T-cell (primary cell): ENCODE measurements at places on chromosomes 16 and 17.

DNA sequence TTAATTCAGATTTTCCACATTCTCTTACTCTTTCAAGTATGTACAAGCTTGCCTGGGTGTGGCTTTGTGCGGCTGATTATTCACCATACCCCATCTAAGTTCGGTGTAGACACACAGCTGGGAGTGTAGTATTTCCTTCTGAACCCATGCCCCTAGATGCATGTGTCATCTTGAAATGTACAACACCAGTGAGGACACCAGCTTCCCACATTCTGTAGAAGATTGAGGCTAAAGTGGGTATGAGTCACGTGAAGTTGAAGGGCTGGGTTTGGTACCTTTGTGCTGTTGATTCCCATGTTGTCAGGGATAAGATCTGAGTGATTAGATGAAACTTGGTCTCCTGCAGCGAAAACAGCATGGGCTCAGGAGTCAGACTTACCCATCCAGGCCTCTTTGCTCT, 14.6 kb upstream of the DHX8 start:
- no peak for DNase-seq

DNA sequence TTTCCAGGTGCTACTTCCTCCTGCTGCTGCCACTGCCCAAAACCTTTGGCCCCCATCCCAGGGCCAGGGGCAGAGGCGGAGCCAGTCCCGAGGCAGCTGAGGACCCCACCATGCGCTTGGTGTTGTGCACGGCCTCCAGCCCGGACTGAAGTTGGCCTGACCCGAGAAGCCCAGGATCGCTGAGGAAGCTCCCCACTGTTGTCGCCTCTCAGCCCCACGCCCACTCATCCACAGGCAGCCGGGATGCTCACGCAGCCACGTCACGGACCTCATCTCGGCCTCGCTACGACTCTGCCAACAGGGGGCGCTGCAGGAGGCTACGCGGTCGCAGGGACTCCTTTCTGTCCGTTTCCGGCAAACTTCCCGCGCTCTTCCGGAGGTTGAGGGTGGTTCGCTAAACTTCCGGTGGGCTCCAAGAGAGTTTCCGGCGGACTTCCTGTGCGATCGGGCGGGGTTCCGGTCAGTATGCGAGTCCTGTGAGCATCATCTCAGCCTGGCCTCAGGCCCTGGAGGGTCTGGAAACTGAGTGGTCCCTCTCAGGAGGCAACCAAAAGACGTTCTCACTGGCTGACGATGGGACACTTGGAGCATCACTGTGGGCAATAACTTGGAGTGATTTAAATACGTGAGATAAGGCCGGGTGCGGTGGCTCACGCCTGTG, 12.4 kb downstream of the ZG16B start:
- DNase-seq, result peak; percentile 68

DNA sequence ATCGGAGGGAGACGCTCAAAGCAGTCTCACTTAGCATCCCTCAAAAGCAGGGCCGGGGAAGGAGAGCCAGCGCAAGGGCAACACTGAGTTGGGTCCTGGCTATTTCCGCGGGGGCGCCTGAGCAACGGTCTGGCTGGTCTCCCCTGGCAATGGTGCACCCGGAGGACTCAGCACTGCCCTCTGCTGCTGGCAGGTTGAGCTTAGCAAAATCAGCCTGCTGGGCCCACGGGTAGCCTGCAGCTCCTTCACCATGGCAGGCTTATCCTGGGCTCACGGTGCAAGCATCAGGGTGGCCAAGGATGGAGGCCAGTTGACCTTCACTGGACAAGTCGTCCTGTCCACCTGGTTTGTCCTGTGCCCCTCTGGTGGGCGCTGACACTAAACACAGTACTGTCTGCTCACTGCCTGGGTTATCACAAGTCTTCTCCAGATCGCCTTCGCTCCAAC, 14.4 kb upstream of the ALDH3A1 start:
- peak; percentile 73 for DNase-seq

DNA sequence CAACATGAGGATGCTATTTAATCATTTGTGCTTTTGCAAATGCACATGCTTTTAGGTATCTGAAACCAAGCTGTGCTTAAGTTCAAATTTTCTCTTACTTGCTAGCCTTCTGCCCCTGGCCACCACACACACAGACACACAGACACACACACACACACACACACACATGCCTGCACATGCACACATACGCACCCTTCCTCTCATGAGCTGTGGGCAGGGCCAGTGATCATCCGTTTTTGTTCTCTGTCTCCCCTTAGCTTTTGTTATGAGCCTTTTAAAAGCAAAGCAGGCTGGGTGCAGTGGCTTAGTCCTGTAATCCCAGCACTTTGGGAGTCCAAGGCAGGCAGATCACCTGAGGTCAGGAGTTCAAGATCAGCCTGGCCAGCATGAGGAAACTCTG, 34.2 kb downstream of the CD300LF start:
- DNase-seq, result no peak

- no peak for DNase-seq
Measured at GRCh38 chr17:68498479-68499326, 13.5 kb upstream of the PRKAR1A start.

- no peak for DNase-seq
Measured at GRCh38 chr17:20235747-20236146, 226.6 kb downstream of the SPECC1 start.

DNA sequence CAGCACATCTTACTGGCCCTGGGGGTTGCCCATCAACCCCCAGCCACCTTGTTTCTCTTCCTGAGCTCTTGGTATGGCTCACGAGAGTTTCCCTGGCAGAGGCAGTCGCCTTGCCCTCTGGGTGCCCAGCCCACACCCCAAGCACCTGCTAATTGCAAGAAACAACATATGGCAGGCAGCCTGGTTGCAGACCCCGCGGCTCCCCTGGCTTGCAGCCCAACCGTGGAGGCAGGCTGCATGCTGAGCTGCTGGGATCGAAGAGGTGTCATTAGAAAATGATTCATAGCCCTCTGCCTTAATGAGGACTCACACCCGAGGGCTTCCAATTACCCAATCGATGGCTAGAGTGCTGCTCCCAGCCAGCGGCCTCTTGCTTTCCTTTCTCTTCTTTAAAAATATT, 115.7 kb downstream of the TMEM114 start:
- no peak for DNase-seq
